Urinary bladder (tissue), 4 donors: ENCODE measurements at places on chromosomes 2 and 18. TPM values are rescaled to one million over a fixed set of nuclear protein-coding genes. Genes with fewer than 3 reads are reported as not detected.

- DNase-seq: no peak
Measured at GRCh38 chr2:73981081-73982001, 3.4 kb upstream of the TET3 start.

GRCh38 chr18:32257084-32257785, 67.4 kb downstream of the MEP1B start:
- DNase-seq: no peak

- no peak for DNase-seq
Measured at GRCh38 chr2:3282056-3282998, 95.3 kb downstream of the EIPR1 start.

GRCh38 chr2:221501210-221501882, 70.8 kb downstream of the EPHA4 start:
- DNase-seq: no peak

DNA sequence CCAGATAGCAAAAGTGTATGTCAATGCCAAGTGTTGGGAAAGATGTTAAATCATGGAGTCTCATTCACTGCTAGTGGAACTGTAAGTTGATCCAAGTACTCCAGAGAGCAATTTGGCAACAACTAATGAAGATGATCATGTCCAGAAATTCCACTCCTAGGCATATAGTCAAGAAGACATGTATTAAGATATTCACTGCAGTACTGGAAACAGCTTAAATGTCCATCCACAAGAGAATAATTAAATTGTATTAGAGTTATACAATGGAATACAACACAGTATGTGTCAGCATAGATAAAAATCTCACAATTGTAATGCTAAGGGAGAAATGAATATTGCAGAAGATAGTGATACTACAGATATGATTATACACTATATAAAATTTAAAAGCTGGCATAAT, 15.2 kb upstream of the LBH start:
- peak; percentile 33 for DNase-seq

DNA sequence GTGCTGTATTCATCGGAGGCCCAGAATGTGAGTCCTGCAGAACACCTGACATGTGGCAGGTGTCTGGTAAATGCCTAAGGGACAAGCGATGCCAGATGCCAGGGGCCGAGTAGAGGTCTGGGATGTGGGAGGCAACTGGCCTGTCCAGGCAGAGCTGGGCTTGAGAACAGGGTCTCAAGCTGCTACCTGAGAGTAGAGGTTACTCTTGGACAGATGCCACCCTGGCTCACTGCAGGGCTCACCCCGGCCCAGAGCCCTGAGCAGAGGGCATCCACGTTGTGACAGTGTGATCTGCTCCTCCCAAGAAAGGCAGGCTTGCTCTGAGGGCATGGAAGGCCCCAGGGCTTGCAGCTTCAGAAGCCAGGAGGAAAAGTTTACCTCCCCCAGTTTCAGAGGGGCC, 692.0 kb upstream of the ID2 start:
- no peak for DNase-seq

- DNase-seq: no peak
Measured at GRCh38 chr18:62744076-62744968, 29.0 kb downstream of the PHLPP1 start.

The SEMA4C gene
- total RNA-seq: 27.4 TPM

The REG3G gene
- total RNA-seq: not detected

The ADCY3 gene
- 28.3 TPM for total RNA-seq

The DNAH6 gene
- 1.4 TPM for total RNA-seq
